ENCODE measurements at places on chromosomes 11 and 22. TPM values are rescaled to one million over a fixed set of nuclear protein-coding genes. Genes with fewer than 3 reads are reported as not detected.
A peak's percentile ranks its signal among the peaks of the same experiment; 100 is the strongest.

GRCh38 chr11:85299258-85299942, 327.7 kb downstream of the DLG2 start:
- DNase-seq, result no peak

GRCh38 chr11:38971141-38971540, 2373.1 kb upstream of the RAG2 start:
- no peak for DNase-seq

GRCh38 chr22:49266561-49267519, 560.8 kb downstream of the BRD1 start:
- DNase-seq, result no peak

DNA sequence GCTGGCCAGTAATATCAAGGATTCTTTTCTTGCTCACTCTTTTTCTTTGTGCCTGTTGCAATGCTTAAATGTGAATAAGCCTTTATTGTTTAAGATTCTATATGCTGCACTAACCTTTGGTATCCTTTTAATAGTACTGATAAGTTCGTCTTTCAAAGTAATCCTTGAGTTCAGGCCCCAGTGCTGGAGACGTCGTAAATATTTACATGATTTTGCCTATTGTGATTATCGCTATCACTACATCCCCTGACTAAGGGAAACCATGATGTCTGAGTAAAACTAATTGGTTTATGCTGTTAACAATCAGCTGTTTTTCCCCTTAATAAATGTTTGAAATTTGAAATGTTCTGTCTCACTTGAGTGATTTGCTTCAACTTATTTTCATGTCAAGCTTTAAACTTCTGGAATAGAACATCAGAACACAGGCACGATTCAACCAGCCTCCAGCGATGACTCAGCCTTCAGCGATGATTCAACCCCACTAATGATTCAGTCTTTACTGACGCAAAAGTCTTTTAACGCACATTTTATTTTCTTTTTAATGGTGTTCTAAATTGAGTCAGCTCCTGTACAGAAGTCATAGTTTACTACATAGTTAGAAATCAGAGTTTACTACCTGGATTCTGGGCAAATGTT, 3.9 kb downstream of the HTATIP2 start:
- no peak for DNase-seq

DNA sequence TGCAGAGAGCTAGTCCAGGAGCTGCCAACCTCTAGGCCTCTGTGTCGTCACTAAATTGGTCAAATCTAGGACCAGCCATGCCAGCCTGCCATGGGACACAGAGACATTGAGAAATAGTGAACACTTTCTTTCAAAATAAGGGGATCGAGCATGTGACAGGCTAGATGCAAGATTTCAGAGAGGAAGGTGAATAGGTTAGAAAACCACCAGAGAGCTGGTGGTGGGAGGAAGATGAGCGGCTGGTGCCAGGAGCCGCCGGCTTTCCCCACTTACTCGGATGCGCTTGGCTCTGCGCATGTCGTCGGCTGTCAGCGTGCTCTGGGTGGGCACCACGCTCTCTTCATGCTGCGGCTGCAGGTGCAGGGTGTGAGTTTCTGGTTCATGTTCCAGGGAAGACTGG, 35.4 kb upstream of the NFRKB start:
- DNase-seq, result no peak

- no peak for DNase-seq
These were observed 3.4 kb upstream of the TAB1 start for GRCh38 chr22:39395936-39396796.

DNA sequence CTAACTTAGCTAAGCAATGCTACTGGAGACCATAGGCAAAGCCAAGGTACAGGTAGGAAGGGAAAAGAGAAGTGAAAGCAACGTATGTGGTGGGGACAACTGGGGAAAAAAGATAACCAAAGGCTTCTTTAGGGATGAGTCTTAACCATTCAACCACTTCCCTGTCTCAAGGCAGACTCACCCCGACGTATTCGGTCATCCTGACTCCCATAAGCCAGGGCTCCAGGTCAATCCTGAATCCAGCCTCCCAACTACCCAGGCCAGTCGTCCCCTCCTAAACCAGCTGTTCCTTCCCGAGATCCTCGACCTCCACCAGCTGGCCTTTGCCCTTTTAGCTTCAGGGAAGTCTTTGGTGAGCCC, 330 bp downstream of the ACP2 start:
- DNase-seq, result no peak

GRCh38 chr11:67408437-67409200, 4.7 kb downstream of the TBC1D10C start:
- peak; percentile 29 for DNase-seq

DNA sequence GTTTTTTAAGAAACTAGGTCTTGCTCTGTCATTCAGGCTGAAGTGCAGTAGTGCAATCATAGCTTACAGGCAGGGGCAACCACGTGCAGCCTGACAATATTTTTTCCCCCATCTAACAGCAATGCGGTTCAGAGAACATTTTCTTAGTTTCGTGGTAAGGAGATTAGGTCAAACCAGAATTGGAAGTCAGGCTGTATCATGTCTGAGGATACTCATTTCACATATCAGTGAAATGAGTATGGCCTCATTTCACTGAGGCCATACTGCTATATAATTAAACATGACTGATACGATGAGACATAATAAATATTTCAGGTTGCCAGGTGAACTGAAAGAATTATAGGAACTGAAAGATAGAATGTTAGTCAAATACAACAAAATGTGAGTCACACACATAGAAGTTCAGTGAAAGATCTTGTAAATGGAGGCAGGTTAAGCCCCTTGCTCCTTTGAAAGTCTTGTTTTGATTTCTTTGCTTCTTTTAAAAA, 32.5 kb upstream of the IZUMO1R start:
- DNase-seq, result no peak

GRCh38 chr11:31913985-31914384, 102.9 kb upstream of the PAX6 start:
- DNase-seq, result no peak

GRCh38 chr22:43273902-43274484, 69.2 kb downstream of the SCUBE1 start:
- DNase-seq, result no peak

Gene SF3A1
- total RNA-seq, result 104 TPM

DNA sequence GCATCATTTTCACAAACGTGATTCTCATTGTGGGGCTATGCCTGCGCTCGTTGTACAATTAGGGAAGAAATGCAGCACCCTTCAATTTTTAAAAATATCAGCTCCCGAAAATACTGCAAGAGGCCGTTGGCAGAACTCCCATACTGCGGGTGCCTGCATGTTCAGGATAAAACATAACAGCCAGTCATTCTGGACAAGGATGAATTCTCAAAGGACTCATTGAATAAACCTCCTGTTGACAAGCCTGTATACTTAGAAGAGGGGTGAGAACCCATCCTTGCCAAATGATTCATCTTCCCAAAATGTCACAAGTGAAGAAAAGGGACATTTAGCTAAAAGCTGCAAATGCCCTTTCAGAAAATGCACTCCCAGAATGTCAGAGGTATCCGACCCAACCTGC, 141.9 kb downstream of the CSNK2A3 start:
- peak; percentile 49 for DNase-seq

DNA sequence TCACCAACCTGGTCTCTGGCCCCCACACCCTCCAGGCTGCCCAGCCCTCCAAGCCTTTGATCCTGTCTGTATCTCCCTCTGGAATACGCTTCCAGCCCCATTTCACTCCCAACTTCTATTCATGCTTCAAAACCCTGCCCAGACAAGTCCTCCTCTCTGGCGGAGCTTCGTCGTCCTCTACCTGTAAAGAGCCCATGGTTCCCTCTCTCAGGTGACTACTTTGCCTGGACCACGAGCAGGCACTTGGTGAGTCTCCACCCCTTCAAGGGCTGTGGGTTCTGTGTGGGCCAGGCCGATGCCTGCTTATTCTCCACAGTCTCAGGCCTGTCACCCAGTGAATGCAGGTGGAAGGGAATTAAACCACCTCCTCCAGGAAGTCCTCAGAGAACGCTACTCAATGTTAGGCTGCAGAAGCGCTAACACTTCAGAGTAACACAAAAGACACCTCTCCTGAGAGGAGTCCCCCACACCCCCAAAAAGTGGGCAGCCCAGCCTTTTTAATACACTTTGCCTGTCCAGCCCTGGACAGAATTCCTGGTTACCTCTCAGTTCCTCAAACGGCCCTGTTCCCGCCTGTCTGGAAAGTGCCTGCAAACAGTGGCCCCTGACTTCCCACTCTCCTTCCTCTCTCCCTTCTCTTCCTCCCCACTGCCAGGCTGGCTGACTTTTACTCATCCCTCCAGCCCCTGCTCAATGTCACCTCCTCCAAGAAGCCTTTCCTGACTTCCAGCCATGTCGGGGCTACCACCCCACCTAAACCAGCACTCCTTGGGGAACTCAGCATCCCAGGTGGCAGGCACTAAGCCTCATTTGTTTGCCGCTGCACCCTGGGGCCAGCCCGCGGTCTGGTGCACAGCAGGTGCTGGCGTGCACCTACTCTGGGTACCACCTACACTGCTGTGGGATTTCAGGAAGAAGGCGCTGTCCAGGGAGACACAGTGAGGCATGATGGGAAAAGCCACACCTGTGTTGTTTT, 9.0 kb downstream of the RAC2 start:
- DNase-seq, result no peak

Gene SYT12
- total RNA-seq, result 0.37 TPM

DNA sequence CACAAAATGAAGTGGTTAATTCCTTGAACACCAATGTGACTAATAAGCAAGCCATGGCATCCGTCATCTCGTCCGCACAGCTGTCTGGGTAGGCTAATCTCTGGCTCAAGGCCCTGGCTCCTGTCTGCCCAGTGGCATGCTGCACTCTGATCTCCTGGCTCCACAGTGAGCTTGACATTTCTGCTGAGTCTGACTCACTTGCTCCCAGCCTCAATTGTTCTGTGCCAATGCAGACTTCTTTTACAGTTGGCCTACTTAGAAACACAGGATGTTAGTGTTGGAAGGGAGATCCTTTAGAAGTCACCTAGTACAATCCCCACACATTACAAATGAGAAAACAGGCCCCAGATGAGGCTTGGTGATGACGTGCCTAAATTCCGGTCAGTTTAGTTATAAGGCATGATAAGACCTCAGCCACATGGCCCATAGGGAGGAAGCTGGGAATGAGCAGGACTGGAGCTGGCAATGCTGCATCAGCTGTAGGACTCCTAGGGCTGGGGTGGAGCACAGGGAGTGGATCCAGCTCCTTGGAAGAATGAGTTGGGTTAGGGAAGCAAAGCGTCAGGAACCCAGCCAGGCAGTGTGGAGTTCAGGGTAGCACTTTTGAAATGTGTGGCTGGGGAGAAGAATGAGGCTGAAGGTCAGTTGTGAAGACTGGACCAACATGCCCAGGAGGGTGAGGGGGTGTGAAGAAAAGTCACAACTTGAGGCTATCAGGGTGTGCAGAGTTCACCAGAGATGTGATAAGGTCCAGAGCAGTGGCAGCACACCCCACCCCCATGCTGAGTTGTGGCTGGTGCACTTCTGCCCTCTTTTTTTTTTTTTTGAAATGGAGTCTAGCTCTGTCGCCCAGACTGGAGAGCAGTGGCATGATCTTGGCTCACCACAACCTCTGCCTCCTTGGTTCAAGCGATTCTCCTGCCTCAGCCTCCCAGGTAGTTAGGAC, 70.2 kb upstream of the EED start:
- DNase-seq, result peak; percentile 79

- DNase-seq, result no peak
These were observed 83.1 kb downstream of the WNT11 start for GRCh38 chr11:76123248-76123647.

Gene TNNT3
- total RNA-seq, result 46.1 TPM

- peak; percentile 78 for DNase-seq
These were observed 1.1 kb downstream of the SLC43A3 start for GRCh38 chr11:57425565-57426438.

GRCh38 chr22:31739795-31740201, 10.1 kb downstream of the PRR14L start:
- DNase-seq, result no peak

Gene ADM2
- total RNA-seq, result not detected

GRCh38 chr22:50508897-50509296, 873 bp downstream of the NCAPH2 start:
- DNase-seq, result no peak

Gene OR5P2
- not detected for total RNA-seq

GRCh38 chr22:43869799-43870198, 7.5 kb upstream of the SULT4A1 start:
- DNase-seq, result no peak

- peak; percentile 32 for DNase-seq
These were observed 28.2 kb downstream of the PHLDB1 start for GRCh38 chr11:118635642-118636041.

GRCh38 chr11:12815129-12815480, 140.9 kb downstream of the TEAD1 start:
- DNase-seq, result no peak

- peak; percentile 95 for DNase-seq
These were observed 45.1 kb downstream of the C11orf96 start for GRCh38 chr11:43987384-43988039.

- DNase-seq, result peak; percentile 71
These were observed 59.0 kb downstream of the MYH9 start for GRCh38 chr22:36328635-36329253.

DNA sequence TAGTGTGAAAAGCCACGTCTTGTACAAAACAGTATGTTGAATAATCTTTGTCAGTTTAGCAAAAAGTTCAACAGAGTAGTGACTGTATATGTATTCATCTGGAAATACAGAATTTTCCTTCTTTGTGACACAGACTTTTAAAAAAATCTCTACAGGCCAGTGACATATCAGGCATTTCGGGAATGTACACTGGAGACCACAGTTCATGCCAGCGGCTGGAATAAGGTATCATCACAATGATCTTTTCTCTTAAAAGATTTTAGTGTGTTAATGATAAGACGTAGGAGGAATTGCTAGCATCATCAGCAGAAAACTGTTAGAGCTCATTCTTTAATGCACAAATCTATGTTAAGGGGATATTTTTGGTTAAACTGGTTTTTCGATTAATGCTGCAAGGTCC, 57.4 kb downstream of the BCL2L13 start:
- no peak for DNase-seq

DNA sequence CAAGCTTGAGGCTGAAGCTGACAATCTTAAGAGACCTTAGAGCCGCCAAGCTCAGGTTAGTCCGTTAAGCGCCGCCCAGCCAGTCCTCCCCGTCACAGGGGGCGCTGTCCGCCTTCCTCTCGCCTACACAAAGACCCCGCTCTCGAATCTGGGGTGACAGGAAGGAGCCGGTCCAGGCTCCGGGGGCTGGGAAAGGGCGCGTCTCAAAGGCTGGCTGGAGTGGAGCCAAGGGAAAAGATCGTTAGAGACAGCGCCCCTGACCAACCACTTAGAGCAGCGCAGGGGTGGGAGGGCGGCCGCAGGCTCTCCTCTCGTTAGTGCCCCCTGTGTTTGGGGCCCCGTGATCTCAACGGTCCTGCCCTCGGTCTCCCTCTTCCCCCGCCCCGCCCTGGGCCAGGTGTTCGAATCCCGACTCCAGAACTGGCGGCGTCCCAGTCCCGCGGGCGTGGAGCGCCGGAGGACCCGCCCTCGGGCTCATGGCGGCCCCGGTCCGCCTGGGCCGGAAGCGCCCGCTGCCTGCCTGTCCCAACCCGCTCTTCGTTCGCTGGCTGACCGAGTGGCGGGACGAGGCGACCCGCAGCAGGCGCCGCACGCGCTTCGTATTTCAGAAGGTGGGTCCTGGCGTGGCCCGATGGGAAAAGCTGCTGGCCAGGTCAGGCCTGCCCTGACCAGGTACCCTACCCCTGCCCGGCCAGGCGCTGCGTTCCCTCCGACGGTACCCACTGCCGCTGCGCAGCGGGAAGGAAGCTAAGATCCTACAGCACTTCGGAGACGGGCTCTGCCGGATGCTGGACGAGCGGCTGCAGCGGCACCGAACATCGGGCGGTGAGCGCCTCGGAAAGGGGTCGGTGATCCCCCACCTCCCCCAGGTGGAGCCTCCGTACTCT, at the start of gene MUS81:
Gene MUS81 (plus strand): TSS at position 156 of the 887 bp plus-strand sequence. CDS start 321 bp downstream, at position 477.
- DNase-seq, result peak; percentile 98

GRCh38 chr11:123564221-123564620, 90.2 kb downstream of the SCN3B start:
- DNase-seq, result no peak

Gene CDC42EP1
- 14.6 TPM for total RNA-seq

- DNase-seq, result no peak
These were observed 513.6 kb downstream of the METTL15 start for GRCh38 chr11:28621753-28622152.

Data from left ventricle myocardium superior (tissue), 1 donor.